ENCODE measurements at places on chromosomes 4 and X.

GRCh38 chrX:2846992-2847391 is 18.3 kb downstream of the GYG2 start:
- DNase-seq = no peak

DNA sequence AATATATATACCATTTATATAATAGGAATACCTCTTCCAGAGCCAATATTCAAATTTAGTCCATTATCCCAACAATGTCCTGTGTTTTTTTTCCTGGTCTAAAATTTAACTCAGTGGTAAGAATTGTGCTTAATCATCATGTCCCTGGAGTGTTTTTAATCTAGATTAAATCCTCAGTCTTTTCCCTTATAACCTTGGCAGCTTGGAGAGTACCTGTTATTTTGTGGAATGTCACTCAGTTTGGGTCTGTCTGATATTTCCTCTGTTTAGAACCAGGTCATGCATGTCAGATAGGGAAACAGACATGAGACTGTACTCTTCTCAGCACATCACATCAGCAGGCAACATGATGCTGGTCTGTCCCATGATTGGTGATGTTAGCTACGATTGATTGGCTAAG is 96.6 kb downstream of the HPGD start:
- no peak for DNase-seq

DNA sequence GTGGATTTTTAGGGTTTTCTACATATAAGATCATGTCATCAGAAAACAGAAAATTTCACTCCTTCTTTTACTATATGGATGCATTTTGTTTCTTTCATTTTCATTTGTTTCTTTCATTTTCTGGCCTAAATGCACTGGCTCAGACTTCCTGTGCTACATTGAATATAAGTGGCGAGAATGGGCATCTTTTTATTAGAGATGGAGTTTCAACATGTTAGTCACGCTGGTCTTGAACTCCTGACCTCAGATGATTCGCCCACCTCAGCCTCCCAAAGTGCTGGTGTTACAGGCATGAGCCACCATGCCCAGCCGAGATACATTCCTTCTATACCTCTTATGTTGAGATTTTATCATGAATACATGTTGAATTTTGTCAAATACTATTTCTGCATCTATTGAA is 61.8 kb downstream of the BRWD3 start:
- no peak for DNase-seq

DNA sequence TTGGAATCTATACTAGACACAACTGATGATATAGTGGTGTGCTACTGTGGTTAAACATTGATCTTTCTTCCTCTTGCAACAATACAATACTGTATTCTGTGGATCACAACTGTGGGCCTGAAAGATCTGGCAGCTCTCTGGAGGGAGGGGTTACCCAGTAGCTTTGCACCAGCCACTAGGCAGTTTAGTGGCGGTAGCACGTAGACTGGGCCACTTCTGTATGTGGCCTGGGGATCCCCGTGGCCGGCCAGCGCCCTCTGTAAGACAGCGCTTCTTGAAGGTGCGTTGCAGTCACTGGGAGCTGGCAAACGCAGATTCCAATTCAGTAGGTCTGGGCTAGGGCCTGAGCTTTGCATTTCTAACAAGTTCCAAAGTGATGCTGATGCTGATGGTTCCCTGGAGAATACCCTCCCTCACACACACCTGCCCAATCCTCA is 168.6 kb downstream of the MGST2 start:
- DNase-seq = no peak

- DNase-seq = no peak
These were observed 65.9 kb downstream of the EFNB1 start for GRCh38 chrX:68894513-68895340.

- no peak for DNase-seq
These were observed 247.6 kb downstream of the DCLK2 start for GRCh38 chr4:150325872-150326271.

DNA sequence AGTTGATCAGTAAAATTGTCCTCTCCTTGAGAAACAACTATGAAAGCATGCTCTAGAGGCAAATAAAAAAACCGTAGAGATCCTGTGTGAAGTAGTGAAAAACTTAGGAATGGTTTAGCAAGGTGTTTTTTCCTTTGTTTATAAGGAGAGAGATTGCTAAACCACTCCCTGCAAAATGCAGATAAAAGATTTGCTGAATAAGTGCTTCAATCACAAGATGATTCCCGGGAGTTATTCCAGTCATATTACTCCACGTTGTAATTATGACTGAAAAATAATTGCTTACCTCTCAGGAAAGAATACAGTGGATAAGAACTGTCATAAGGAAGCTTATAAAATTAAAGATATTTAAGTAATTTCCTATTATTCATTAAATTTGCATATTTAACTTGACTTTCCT is 2.8 kb downstream of the GK start:
- DNase-seq = no peak

- DNase-seq = no peak
These were observed 39.8 kb downstream of the SORCS2 start for GRCh38 chr4:7232061-7232650.

- no peak for DNase-seq
These were observed 222.3 kb upstream of the HS3ST1 start for GRCh38 chr4:11650801-11651596.

DNA sequence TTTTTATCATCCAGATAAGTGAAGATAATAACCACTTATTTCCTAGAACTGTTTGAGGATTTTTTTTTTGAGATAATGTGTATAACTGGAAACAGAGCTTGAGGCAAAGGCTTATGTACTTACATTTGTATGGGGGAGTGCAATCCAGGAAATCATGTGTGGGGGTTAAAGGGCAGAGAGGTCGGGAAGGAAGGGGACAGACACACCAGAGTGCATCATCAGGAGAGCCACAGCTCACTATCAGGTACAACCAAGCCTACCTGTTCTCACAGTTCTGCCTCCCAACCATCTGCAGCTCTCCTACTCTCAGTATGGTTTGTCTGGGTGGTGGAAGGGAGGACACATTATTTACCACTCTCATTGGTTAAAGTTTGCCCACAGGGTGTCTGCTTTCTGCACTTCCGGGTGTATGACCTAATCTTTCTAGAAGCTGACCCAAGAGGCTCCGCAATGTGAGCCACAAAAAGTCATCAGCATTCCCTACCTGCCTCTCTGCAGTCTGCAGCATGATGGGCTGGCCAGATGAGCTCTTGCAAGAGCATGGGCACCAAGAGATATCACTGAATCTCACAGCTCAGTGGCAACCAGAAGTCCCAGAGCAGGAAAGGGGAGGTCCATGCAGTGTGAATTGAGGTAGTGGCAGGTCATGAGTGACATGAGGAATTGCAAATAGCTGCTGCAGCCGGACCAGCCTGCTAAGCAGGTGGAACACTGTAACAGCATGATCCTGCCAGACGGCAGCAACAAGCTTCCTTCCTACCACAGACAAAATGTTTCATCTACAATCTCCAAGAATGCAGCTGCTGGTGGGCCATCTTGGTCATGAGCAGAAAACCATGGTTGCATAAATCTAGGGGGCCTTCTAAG is 36.9 kb upstream of the SPRY1 start:
- no peak for DNase-seq

GRCh38 chr4:54988655-54989054 is 136.7 kb downstream of the KDR start:
- no peak for DNase-seq

DNA sequence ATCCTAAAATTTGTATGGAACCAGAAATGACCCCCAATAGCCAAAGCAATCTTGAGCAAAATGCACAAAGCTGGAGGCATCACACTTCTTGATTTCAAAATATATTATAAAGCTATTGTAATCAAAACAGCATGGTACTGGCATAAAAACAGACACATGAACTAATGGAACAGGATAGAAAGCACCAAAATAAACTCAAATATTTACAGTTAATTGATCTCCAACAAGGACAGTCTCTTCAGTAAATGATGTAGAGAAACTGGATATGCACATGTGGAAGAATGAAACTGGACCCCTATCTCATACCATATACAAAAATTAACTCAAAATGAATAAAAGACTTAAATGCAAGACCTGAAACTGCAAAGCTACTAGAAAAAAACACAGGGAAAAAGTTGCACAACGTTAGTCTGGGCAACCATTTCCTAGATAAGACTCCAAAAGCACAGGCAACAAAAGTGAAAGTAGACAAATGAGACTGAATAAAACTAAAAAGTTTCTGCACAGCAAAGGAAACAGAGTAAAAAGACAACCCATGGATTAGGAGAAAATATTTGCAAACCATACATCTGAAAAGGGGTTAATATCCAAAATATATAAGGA is 64.9 kb downstream of the CD99L2 start:
- no peak for DNase-seq

- no peak for DNase-seq
These were observed 45.7 kb upstream of the NDST4 start for GRCh38 chr4:115159141-115159540.

DNA sequence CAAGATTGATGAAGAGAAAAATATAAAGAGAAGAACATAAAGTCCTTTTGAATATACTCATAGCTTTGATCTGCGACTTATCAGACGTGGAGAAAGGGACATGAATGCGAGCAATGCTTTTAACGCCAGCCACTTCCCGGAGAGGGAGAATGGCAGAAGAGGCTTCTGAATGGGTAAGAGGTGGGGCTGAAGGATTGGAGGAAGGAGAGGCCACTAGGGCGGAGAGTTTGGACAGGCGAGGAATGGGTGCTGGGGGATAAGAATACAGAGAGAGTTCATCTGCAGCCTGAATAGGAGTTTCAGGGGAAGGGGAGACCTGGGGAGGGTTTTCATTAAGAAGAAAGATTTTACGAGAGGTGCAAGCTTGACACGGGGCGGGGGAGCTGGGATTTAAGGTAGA is 2534.9 kb downstream of the PCDH7 start:
- DNase-seq = no peak

GRCh38 chr4:26174027-26174426 is 146.8 kb upstream of the RBPJ start:
- no peak for DNase-seq

DNA sequence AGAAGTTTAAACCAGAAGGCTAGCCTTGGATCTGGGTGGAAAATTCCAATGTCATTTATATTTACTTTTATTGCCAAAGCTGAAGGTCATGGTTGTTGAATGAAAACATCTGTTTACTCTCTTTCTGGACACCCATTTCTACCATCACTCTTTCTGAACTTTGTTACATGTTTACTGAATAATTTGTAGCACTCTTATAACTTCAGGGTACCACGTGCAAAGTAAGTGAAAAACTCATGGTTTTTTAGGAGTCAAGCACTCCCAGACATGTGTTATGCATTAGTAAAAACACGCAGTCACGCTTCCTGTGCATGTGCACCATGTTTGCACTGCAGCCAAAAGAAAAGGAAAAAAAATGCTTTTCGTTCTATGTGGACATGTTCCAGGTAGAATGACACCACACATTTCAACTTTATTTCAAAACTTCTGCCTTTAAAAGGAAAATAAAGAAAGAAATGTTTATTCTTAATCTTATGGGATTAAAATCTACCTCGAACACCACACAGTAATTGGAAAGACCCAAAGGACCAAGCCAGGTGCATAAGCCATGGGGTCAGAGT is 31.4 kb upstream of the ADH1C start:
- DNase-seq = no peak

- DNase-seq = no peak
These were observed 189.2 kb downstream of the MGST2 start for GRCh38 chr4:139854668-139855403.

DNA sequence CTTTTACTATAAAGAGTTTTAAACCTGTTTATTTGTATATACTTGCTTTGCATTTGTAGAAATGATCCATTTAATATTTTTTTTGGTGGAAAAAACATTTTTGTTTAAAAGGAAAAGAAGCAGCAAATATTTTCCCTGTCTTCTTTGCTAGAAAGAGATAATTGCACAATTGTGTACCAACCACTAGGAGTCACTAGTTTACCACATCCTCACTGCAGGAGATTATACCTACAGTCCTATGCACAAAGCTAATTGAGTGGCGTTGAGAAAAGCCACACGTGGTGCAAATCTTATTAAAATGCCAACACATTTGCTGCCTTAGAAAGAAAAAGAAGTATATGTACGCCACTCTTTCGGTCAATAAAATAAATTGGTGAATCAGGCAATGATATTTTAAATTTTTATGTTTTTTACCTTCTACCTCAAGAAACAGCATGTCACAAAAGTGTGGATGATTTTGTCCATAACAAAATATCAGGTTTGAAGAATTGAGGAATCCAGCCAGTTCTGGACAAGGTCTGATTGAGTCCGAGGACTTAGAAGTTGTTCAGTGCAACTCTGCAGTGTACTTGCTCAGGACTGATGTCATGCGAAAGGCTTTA is 102.9 kb downstream of the GRXCR1 start:
- DNase-seq = no peak

DNA sequence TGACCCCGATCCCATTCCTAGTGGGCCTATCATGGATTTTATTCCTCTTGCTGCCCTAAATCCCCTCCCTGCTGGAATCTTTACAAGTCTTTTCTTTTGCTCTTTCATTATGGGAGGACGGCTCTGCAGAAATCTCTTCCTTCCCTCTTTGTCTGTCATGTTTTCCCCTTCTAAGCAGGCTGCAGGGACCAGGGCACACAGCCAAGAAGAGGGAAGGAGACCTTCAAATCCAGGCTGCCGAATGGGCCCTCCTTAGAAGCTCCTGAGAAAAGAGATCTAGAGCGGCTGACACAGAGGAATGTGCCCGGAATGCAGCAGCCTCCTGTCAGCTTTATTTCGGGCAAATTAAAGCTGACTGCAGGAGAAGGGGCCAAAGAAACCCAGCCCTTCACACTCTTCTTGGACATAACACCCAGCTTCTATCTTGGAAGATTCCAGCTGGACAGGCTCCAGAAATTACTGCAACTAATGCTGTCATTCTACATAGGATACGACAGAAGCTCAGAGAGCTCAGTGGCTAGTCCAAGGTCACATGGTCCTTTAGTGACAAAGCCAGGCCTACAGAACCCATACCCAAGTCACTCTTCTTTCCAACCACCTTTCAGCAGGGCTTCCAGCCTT is 187.8 kb upstream of the NHS start:
- no peak for DNase-seq

GRCh38 chr4:7872264-7872771 is 67.3 kb downstream of the AFAP1 start:
- DNase-seq = peak; percentile 67

GRCh38 chrX:42988700-42989099 is 210.7 kb upstream of the PPP1R2C start:
- DNase-seq = no peak

DNA sequence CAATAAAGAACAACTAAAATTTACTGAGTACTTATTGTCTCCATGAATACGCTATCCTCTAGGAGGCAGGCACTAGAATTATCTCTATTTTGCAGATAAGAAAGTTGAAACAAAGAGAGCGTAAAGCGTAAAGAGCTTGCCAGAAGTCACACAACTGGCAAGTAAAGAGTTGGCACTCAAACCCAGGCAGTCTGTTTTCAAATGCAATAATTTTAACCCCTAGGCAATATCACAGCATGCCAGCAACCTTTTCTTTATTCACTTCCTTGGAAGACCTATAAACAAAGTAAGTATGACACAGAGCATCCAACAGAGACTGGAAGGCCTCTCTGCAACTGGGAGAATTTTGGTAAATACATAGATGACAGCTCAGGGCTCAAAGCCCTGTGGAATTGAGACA is 23.2 kb upstream of the AMELX start:
- no peak for DNase-seq

GRCh38 chrX:129115104-129115503 is 408.2 kb downstream of the SMARCA1 start:
- no peak for DNase-seq

- DNase-seq = no peak
These were observed 76.2 kb upstream of the SCOC start for GRCh38 chr4:140297221-140297570.
